Left colon (tissue), 2 donors: ENCODE measurements at places on chromosomes 1 and 21. TPM values are rescaled to one million over a fixed set of nuclear protein-coding genes. Genes with fewer than 3 reads are reported as not detected.

The CFHR4 gene
- total RNA-seq, result not detected

The LCE1B gene
- not detected for total RNA-seq

The CELA3B gene
- 2.0 TPM for total RNA-seq

The TCHH gene
- 0.06 TPM for total RNA-seq

The TNFRSF9 gene
- 0.09 TPM for total RNA-seq

The MASP2 gene
- not detected for total RNA-seq
